Stimulated activated CD4-positive, alpha-beta T cell treated with anti-CD3 and anti-CD28 coated beads, Interleukin-4, amount 100 ng/mL, for 24 hours (primary cell): ENCODE measurements at places on chromosomes 11 and 22.

DNA sequence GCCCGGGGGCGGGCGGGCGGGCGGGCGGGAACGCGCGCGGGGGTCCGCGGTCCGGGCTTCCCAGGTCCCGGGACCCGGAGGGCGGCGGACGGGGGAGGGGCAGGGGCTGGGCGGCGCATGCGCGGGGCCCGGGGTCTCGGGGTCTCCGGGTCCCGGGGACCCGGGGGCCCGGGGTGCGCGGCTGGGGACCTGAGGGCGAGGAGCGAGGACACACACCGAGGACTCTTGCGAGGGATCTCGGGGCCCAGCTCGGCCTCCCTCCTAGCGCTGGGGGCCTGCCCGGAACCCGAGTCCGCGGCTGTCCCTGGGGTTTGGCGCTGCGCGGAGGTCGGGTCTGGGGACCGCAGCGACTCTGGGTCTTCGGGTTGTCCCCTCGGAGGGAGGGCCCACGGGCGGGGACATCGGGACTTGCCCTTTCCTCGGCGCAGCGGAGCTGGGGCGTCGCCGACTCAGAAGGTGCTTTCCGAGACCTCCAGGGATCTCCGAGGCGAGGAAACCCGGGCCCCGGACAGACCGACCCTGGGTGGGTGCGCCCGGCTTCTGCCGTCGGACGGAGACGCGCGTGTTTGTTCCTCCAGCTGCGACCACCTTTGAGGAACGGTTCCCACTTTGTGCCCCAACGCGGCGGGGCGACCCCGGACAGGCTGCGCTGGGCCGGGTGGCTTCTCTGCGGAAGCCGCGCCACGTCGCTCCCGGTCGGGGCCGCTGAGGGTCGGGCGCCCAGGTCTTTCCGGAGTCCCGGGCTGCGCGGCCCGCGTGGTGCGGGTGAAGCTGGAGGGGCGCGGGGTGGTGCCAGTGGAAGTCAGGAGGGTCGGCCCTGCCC is 540 bp downstream of the PPARA start:
- DNase-seq: peak; percentile 57

- no peak for DNase-seq
Measured at GRCh38 chr11:117510646-117511045, 183.0 kb downstream of the CEP164 start.

- DNase-seq: no peak
Measured at GRCh38 chr11:34134765-34135164, 29.3 kb downstream of the NAT10 start.

DNA sequence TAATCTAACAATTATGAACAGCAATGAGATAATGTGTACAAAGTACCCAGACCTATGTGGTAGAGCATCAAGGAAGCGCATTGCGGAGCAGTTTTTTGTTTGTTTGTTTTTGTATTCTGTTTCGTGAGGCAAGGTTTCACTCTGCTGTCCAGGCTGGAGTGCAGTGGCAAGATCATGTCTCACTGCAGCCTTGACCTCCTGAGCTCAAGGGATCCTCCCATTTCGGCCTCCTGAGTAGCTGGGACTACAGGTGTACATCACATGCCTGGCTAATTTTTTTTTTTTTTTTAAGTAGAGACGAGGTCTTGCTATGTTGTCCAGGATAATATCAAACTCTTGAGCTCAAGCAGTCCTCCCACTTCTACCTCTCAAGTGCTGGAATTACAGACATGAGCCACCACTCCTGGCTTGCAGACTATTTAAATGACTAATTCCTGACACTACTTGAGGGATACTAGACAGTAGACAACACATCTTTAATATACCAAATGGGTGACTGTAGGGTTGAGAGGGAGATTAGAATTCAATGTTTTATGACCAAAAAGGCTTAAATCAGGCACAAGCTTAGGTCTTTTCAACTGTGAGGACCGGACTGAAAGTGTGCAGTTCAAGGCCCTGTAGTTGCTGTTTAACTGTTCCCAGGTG is 12.7 kb downstream of the OR51B4 start:
- DNase-seq: no peak

DNA sequence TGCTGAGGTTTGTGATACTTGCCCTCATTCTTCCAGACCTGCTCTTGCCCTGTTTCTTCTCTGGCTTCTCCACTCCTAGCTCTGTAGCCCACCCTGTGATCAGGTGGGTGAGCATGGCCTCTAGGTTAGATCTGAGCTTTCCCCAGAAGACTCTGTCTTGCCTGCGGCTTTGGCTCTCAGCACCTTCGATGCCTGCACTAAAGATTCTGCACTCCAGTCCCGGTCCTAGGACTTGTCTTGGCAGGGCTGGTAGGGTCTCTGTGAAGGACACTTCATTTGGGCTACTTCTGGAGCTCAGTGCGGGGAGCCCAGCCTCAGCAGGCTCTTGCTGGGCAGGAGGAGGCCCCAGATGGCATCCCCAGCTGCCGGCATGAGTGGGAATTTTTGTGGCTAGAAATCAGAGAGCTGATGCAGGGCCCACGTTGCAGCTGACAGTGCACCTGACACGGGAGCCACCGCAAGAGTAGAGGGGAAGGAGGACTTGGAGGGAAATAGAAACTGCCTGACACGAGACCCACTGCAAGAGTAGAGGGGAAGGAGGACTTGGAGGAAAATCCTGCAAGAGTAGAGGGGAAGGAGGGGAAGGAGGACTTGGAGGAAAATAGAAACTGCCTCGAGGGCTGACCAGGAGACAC is 226.9 kb upstream of the B3GAT1 start:
- DNase-seq: no peak

DNA sequence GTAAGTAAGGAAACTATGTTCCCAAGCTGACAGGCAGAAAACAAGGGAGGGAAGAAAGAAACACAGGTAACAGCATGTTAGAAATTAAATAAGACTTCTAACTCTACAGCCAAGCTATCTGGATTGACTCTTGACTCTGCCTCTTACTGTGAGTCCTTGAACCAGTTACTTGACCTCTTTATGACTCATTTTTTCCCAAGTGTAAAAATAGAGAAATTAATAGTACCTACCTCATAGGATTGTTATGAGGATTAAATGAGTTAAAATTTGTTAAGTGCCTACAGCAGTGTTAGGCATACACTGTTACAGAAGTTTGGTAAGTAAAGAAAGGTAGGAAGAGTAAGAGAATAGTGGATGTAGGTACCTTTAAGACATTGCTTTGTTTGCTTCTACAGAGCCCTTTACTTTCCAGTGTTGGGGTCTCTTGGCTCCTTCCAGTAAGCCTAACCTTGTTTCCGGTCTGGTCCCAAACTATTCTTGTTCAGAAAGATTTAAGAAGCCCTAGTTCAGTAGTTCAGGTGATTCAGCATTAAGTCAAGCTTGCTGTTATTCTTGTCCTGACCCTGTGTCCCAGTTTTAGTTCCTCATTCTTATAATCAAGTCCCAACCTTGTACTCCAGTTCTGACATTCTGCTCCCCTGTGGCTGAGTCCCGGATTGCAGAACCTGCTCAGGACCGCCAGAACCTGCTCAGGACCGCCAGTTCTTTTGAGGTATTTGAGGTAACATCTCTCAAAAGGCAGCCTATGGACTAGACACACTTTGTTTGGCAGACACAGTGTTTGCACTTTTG is 963.4 kb upstream of the CCDC90B start:
- DNase-seq: no peak

DNA sequence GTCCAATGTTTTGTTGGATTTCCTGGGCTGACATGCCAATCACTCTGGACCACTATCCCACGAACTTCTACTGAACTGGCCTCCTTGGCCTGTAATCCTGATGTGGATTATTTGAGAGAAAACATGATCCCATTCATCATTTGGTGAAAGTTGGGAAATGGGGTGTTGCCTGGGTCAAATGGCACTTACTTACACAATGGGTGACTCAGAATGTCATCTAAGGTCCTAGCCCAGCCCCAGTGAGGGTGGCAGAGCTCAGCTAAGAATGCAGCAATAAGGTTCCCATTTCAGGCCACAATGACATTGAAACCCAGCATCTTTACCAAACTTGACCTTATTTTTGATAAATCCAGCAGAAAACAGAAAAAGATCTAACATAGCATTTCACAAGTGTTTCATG is 8.0 kb upstream of the DSCAML1 start:
- no peak for DNase-seq

GRCh38 chr11:65127473-65128181 is 5.5 kb downstream of the MRPL49 start:
- DNase-seq: no peak

DNA sequence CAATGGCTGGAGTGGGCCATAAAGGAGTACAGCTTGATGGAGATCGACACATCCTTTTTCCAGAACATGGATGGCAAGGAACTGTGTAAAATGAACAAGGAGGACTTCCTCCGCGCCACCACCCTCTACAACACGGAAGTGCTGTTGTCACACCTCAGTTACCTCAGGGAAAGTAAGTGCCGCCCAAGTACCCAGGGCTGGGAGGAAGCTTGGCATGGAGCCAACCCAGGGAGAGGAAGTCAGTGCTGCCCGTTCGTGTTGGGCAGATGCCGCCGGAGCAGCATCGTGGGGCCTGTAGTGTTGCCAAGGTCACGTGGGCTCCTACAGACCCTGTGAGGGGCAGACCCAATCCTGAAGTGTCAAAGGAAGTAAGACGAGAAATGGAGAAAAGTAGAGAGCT is 78.9 kb downstream of the FLI1 start:
- DNase-seq: peak; percentile 51

DNA sequence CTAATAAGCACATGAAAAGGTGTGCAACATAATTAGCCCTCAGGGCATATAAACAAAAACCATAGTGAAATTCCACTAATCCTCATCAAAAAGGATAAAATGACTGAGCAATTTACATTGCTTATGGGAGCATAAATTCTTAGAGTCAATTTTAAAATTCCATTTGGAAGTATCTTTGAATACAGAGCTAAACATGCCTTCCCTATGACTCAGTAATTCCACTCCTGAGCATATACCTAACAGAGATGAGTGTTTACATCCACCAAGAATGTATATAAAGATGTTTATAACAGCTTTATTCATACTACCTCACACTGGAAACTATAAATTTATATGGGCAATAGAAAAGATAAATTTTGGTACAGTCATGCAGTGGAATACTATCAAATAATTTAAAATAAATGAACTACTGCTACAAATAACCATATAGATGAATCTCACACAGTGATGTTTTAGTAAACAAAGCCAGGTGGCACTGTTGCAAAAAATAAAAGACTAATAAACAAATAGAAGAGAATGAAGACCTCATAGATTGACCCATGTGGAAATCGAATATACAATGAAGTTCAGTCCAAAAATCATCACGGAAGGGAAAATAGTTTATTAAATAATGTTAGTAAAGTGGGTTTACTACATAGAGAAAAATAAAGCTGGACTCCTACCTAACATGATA is 8.2 kb upstream of the OR2D2 start:
- no peak for DNase-seq

DNA sequence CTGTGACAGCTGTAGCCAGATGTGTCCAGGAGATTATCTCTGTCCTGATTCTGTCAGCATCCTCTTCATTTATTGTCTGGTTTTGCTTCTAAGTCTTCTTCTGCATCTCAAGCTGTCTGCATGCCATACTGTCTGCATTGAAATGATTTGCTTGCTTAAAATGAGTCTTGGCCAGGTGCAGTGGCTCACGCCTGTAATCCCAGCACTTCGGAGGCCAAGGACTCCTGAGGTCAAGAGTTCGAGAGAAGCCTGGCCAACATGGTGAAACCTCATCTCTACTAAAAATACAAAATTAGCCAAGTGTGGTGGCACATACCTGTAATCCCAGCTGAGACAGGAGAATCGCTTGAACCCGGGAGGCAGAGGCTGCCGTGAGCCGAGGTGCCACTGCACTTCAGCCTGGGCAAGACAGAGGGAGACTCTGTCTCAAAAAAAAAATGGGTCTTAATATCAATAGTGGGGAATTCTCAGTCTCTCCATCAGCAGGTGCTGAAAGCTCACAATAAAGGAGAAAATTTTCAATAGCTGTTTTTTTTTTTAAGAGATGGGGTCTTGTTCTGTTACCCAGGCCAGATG is 39.2 kb upstream of the AMPD3 start:
- no peak for DNase-seq

- DNase-seq: no peak
Measured at GRCh38 chr22:49097966-49098365, 729.7 kb downstream of the BRD1 start.

- no peak for DNase-seq
Measured at GRCh38 chr11:45282081-45282480, 4.1 kb downstream of the SYT13 start.

GRCh38 chr11:128179039-128179438 is 408.3 kb downstream of the ETS1 start:
- DNase-seq: no peak

DNA sequence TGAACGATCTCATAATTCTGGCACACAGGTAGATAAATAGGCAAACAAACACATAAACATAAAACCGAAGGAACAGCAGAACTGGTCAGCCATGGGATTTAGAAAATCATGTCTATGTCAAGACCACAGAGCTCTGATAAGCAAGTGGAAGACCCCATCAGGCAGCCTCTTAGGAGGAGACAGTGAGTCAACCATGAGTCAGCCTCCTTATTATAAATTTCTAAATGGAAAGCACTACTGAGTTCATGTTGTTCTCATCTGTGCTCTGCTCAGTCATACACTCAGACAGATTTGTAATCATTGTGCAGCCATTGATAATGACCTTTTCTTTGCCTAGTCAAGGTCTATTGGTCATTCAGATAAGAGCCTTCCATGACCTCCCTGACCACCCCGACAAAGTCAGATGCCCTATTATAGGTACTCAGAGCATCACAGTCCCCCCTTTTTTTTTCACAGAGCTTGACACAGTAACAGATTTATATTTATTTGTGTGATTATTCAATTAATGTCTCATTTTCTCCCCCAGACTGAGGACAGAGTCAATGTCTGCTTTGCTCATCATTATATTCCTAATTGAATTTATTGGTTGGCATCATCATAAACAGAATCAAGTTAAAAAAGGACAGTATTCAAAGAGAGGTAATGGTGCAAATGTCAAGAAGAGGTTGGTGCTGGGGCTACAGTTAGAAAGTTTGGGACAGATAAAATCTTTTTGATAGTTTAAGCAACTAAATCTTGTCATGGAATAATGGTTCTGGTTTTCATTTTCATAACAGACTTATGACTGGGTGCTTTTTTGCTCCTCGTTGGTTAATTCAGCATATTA is 579.7 kb upstream of the CCDC90B start:
- no peak for DNase-seq

DNA sequence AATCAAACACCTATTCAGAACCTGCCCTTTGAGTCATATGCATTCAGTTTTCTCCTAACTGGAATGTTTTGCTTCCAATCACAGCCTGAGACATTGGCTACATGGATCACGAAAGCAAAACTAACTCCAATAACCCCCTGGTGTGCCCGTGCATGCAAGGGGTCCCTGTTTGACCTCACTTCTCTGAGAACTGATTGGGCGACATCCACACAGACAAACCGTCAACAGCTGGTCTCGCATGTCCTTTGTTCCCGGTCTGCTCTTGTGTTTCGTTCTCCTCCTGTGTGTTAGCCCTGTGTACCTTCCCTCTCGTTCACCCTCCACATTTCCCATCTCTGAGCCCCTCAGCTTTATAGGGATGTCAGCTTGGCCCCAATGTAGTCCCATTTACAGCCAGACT is 67.2 kb upstream of the TTC12 start:
- no peak for DNase-seq

DNA sequence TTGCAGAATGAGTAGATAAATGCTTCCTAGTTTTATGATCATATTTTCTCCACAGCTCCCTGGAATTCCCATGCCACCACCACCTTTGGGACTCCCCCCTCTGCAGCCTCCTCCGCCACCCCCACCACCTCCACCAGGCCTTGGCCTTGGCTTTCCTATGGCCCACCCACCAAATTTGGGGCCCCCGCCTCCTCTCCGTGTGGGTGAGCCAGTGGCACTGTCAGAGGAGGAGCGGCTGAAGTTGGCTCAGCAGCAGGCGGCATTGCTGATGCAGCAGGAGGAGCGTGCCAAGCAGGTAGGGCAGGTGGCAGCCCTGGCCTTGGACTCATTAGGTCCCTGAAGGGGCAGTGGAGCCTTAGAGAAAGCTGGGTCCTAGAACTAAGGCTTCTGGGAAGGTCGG is 2.9 kb downstream of the SF3B2 start:
- no peak for DNase-seq
